ENCODE measurements at places on chromosomes 6 and 20.

DNA sequence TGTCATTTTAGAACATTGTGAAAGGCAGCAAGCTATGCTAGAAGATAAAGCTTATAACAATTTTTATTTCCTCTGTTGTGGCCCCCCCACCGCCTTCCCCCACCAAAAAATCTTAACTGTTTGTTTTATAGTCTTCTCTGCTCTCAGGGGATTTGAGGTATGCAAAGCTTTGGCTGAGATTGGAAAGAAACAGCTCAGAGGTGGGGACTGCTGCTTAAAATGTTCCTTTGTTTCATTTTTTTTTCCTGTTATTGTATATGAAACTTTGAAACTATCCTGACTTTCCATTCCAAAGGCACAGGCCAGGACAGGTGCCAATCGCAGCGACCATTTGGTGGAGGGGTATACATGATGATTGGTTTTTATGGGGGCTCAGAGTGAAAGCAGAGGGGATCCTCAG is 114.7 kb upstream of the PHACTR1 start:
- no peak for DNase-seq

- DNase-seq, result peak; percentile 15
Observed at GRCh38 chr6:36615018-36615761, 21.0 kb downstream of the SRSF3 start.

GRCh38 chr6:21144928-21145327 is 448.6 kb upstream of the SOX4 start:
- DNase-seq, result no peak

DNA sequence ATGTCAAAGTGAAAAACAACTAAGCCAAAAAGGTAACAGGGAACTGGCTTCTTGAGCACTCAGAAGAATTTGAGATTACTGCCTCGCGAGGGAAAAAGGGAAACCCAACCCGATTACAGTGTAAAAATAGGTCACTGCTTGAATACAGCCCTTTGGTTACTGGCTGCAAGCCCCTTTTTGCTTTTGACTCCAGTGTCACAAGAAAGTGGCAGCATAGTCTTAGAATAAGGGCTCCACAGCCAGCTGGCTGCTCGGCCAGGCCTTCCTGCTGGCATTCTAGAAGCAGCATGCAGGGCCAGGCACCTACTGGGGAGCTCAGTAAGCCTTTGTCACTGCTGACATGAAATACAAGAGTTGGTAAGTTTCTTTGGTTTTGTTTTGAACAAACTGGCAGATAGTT is 83.0 kb downstream of the ZHX3 start:
- DNase-seq, result no peak

- DNase-seq, result no peak
Observed at GRCh38 chr6:25660512-25660911, 8.5 kb downstream of the SCGN start.
